Thoracic aorta endothelial cell (primary cell): ENCODE measurements at places on chromosomes 3 and 15. TPM values are rescaled to one million over a fixed set of nuclear protein-coding genes. Genes with fewer than 3 reads are reported as not detected.

IQCF5 gene
- not detected in 2 replicates for total RNA-seq

STOML1 gene
- 9.3 and 10.0 TPM in 2 replicates for total RNA-seq

SAMD7 gene
- not detected in 2 replicates for total RNA-seq

INSYN1 gene
- 0.13 and 0.14 TPM in 2 replicates for total RNA-seq

KLF15 gene
- total RNA-seq: 1.2 and 1.8 TPM in 2 replicates

FAM174B gene
- 0.22 and 0.66 TPM in 2 replicates for total RNA-seq

CACNA2D3 gene
- under 0.01 TPM in 1 of 2 replicates, not detected in the other for total RNA-seq

CFAP100 gene
- not detected in 2 replicates for total RNA-seq

GOLGA6L10 gene
- total RNA-seq: 0.40 and 1.2 TPM in 2 replicates

NPAP1 gene
- total RNA-seq: not detected in 2 replicates

GRK7 gene
- not detected in 2 replicates for total RNA-seq

ST8SIA2 gene
- not detected in 2 replicates for total RNA-seq

CASR gene
- not detected in 2 replicates for total RNA-seq

GP9 gene
- not detected in 2 replicates for total RNA-seq

BCL6 gene
- total RNA-seq: 13.1 and 17.6 TPM in 2 replicates

TEX55 gene
- total RNA-seq: not detected in 2 replicates

WDR72 gene
- not detected in 2 replicates for total RNA-seq

PARP9 gene
- 13.8 and 17.8 TPM in 2 replicates for total RNA-seq

MELTF gene
- 5.5 and 7.4 TPM in 2 replicates for total RNA-seq

POLQ gene
- total RNA-seq: 15.7 and 20.5 TPM in 2 replicates

PLCD1 gene
- 18.0 and 22.3 TPM in 2 replicates for total RNA-seq

LMAN1L gene
- under 0.01 and 0.07 TPM in 2 replicates for total RNA-seq

MTMR10 gene
- total RNA-seq: 41.6 and 52.0 TPM in 2 replicates

SERPINI2 gene
- not detected in 2 replicates for total RNA-seq

FMN1 gene
- under 0.01 TPM in 2 replicates for total RNA-seq

CELSR3 gene
- total RNA-seq: 0.27 and 0.29 TPM in 2 replicates

SCN5A gene
- total RNA-seq: 23.7 and 31.8 TPM in 2 replicates

ARGFX gene
- total RNA-seq: not detected in 2 replicates

ADAMTS9 gene
- 138 and 392 TPM in 2 replicates for total RNA-seq

DPPA2 gene
- not detected in 2 replicates for total RNA-seq

ANKRD63 gene
- 0.13 and 0.22 TPM in 2 replicates for total RNA-seq

CCR9 gene
- not detected in 2 replicates for total RNA-seq

P2RY13 gene
- total RNA-seq: not detected in 2 replicates

FRMD5 gene
- 9.2 and 25.8 TPM in 2 replicates for total RNA-seq

SHISA5 gene
- 94.9 and 124 TPM in 2 replicates for total RNA-seq

GUCA1C gene
- total RNA-seq: not detected in 2 replicates

ECE2 gene
- not detected in 2 replicates for total RNA-seq

SLC22A14 gene
- total RNA-seq: 0.13 TPM in 1 of 2 replicates, not detected in the other

ABTB1 gene
- 5.1 and 6.3 TPM in 2 replicates for total RNA-seq

CHL1 gene
- not detected in 2 replicates for total RNA-seq

SPINT1 gene
- total RNA-seq: 0.93 and 1.4 TPM in 2 replicates

MNS1 gene
- 1.4 and 1.6 TPM in 2 replicates for total RNA-seq

TASOR gene
- 85.9 and 90.4 TPM in 2 replicates for total RNA-seq

DCLK3 gene
- not detected in 2 replicates for total RNA-seq

TRMT10C gene
- total RNA-seq: 48.5 and 50.9 TPM in 2 replicates

POMGNT2 gene
- 7.2 and 9.8 TPM in 2 replicates for total RNA-seq

ANKDD1A gene
- 1.5 and 2.0 TPM in 2 replicates for total RNA-seq

NDN gene
- total RNA-seq: 28.5 and 49.3 TPM in 2 replicates
